ENCODE measurements at places on chromosomes 11 and 22.

DNA sequence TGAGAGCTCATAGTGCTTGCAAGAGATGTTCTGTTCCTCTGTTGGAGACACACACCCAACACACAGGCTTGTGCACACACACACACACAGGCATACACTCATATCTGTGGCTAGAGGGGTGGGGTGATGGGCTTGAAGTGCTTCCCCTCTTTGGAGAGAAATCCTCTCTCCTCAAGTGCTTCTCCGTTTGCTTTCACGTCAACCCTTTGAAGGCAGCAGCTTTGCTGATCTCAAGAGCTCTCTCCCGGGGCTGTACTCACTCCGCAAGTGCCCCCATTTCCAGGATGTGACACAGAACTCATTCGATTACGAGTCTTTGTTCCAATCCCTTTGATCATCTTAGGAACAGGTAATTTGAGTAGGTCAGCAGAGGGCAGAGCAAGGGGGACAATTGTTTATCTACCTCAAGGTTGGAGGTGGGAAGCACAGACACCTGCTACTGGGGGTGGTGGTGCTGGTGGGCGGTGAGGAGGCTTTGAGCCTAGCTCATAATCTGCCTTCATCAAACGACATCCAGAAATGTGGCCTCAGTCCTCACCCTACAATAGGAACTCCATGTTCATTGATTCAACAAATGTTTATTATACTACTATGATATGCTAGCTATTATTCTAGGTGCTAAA, 529.8 kb upstream of the CADM1 start:
- DNase-seq, result no peak

DNA sequence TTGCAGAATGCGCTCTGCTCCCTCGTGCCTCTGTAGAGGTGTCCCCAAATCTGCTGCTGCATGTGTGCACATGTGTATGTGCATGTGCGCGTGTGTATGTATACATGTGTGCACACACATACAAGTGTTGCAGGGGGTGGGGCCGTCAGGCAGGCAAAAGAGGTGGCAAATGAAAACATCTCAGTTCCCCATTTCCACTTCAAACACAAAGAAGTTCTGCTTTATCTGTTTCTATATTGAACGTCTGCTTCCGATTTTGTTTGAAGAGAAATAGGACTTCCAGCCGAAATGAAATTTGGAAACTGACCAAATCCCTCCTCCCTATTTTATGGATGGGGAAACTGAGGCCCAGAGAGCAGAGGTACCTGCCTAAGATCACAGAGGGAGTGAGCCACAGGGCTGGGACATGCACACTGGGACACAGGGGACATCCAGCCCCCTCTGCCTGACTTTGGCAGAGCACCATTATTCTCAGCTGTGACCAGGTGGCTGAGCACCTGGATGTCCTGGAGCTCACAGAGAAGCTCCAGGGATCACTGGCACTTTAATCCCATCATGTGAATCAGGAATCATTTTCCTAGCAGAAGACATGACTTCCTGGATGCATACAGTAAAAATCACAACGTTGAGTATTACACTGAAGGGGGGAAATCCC, 41.2 kb upstream of the ALX4 start:
- DNase-seq, result no peak

DNA sequence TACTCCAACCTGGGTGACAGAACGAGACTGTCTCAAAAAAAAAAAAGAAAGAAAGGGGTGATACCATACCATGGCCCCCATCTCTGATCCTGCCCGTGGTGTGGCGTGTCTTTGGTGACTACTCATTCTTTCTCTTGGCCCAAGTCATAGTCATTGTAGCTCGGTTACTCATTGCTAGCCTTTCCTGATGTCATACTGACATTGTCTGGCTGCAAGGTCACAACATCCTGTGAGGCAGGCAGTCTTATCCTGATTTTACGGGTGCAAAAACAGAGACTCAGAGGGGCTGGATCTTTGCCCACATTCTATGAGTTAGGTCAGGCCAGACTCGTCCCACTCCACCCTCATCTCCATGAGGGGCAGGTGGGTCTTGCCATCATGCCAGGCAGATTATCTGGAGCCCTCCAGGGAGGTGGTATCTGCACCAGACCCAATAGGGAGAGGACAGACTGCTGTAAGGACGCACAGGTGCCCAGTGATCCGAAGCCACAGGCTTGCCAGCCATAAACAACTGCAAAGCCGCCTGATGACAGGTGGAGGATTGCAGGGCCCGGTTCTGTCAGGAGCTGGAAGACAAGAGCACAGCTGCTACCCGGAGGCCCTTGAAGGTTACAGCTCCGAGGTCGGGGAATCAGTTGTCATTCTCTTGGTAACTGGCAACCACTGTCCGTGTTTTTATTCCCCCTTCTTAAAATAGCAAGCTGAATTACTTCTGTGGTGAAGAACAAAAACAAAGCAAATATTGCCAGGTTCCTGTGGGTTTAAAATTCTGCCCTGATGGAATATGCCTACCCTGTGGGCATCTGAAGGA, 13.8 kb downstream of the TOM1 start:
- DNase-seq, result no peak

- DNase-seq, result no peak
These were observed 75.1 kb upstream of the CADM1 start for GRCh38 chr11:115579181-115579825.

DNA sequence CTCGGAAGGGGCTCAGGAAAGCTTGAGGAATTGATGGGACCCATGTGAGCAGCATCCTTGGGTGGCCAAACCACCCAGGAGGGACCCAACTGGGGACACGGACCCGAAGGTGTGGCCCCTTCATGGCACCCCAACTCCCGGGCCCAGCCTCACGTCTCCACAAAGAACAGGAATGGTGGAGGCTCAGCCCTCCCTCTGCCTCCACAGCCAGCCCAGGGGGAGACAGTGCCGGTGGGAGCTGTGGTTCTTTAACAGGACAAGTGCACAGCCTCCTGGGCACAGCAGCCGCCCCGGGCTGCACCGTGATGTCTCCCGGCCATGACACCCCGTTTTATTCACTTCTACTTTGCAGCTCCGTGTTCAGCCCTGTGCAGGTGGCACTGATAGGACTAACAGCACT, 587.2 kb downstream of the BRD1 start:
- no peak for DNase-seq

- no peak for DNase-seq
These were observed 83.5 kb upstream of the WNT7B start for GRCh38 chr22:46060292-46061123.

DNA sequence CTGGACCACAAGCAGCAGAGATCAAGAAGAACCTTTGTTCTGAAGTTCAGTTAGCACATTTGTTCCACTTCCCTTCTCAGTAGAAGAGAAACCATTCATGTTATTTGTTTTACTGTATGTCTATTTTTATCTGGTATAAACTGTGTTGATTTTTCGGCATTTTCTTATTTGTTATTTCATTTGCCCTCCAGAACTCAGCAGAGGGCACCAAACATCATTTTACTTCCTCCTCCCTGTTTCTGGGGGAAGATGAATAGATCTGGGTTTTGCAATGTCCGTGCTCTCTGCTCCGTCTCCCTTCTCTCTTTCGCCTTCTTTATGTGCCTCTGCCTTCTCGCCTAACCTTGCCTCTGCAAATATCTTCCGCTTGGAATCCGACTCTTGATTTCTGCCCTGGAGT, 366.9 kb downstream of the NTM start:
- no peak for DNase-seq

DNA sequence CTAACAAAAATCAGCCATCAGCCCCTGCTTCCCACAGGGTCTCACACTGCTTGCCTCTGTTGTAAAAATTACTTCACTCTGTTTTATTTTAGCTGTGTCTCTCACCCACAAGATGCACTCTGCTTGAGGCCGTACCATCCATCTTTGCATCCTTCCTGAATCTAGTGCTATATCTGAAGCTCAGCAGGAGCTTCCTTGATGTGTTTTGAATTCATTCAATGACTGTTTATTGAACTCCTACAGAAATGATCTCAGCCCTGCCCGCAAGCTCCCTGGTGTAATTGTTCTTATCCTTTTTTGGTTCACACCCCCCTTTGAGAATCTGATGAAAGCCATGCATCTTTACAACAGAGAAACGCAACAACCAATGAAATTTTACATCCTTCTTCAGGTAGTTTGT, 310.2 kb upstream of the ZC3H12C start:
- DNase-seq, result no peak

- no peak for DNase-seq
These were observed 65.4 kb downstream of the MAPK1 start for GRCh38 chr22:21802056-21802455.

DNA sequence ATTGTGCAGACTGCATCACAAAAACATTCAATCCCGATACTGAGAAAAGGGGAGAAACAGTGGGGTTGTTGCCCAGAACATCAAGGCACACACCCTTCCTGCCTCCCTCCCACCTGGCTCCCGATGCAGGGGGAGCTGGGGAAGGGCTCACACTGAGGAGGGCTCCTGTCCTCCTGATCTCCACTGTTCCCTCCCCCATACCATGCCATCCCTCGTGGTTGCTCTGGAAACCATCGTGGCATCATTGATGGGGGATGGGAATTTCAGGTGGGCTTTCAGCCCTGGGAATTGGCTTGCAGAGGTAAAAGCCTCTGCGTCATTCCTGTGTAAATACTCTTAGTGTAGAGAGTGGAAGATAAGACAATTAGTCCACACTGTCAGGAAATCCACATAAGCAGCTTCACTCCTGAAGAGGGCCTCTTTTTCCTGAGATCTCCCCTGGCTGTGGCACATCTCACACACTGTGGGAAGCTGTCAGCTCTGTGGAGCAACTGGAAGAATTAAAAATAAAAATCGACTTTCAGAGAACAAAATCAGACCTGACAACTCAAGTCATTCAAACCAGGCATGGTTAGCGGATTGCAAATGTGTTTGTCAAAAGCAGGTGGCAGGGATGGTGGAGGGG, 176.0 kb downstream of the CHST1 start:
- DNase-seq, result no peak

GRCh38 chr11:126059238-126059781, 3.4 kb downstream of the CDON start:
- DNase-seq, result no peak

- DNase-seq, result no peak
These were observed 5.6 kb upstream of the MUC6 start for GRCh38 chr11:1041936-1042608.

All from CD4-positive, alpha-beta T cell treated with Interleukin-4 for 4 hours (primary cell).